Hindlimb muscle (tissue), 1 donor: ENCODE measurements at places on chromosomes 5 and 9. TPM values are rescaled to one million over a fixed set of nuclear protein-coding genes. Genes with fewer than 3 reads are reported as not detected.

DNA sequence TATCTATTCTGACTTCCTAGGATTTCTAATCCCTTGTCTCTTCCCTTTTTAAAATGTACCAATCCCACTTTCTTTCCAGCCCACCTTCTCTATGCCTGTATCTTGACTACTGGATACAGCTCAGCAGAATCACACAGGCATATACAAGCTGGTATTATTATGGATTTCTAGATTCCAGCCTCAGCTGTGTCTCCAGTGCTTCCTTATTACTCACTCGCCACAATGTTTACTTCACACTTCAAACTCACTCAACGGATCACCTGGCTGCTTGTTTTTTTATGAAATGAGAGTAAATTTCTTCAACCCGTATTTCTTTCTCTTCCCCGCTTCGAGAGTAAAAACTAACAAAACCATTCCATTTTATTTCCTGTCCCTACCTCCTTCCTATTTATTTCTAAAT lies 38.8 kb downstream of the CWC27 start:
- DNase-seq: no peak

- DNase-seq: no peak
These were observed 68.9 kb upstream of the EQTN start for GRCh38 chr9:27365707-27366376.

Gene C5orf34
- polyA plus RNA-seq: 2.6 TPM

DNA sequence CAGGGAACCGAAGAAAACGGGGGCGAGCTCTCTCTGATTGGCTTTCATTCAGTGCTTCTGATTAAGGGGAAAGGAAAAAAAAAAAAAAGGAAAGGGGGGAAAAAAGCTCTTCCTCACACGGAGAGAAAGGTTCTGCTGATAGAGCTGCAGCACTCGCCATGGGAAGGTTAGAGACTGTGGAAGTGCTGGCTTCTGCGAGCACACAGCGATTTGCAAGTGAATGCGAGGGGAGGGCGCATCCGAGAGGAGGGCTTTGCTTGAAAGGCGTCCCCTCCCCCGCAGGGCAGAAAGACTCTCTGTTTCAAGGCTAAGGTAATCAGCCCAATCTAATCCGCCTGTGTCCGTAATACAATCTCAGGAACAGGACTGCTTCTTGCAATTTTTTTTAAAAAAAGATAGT lies at the start of gene CDH10:
Gene CDH10, minus strand, starts transcription at position 218 of the 400 bp plus-strand sequence. CDS start 51,488 bp downstream, outside the sequence.
- DNase-seq: peak; percentile 45

DNA sequence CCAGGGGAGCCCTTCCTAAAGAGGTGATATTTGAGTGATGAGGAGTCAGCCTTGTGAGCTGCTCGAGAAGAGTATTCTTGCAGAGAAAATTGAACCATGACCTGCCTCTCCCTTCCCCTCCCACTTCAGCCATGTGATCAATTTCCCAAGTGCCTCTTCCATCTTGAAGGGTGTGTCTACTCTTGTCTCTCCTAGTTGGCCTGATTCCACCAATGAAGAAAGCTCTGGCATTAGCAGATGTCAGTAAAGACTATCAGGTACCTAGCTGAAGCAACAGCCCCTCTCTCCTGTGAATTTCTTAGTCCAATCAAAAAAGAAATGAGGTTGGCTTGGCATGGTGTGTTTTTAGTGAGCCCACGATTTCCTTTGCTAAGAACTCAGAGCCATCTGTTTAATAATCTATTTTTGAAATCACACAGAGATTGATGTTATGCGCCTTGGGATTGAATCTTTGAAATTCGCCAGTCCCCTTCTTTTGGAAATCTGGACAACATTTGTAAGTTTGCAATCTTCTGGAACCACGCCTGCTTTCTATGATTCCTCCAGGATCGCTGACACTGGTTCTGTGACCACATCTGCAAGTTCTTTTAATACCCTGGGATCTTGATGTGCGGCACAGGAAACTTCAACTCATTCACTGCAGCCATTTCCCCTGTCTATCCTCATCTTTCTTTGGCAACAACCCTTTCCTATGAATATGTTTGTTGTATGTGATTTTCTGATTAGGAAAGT lies 404.6 kb downstream of the DMRT2 start:
- peak; percentile 45 for DNase-seq

DNA sequence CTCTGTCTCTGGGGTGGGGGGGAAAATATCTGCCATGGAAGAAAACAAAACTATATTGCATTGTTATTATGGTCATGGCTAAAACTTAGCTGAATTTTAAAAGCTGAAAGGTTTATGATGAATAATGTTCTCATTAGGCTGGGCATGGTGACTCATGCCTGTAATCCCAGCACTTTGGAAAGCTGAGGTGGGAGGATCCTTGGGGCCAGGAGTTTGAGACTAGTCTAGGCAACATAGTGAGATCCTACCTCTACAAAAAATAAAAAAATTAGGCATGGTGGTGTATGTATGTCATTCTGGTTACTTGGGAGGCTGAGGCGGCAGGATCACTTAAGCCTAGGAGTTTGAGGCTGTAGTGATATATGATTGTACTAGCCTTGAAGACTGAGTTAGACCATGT lies 44.5 kb downstream of the IPO11 start:
- DNase-seq: no peak

Gene SLCO4C1
- 4.4 TPM for polyA plus RNA-seq

Gene PCDHGB4
- 2.6 TPM for polyA plus RNA-seq

GRCh38 chr5:154401355-154401754 lies 44.4 kb upstream of the SAP30L start:
- no peak for DNase-seq

Gene CDC20B
- 0.12 TPM for polyA plus RNA-seq
